ENCODE measurements at places on chromosomes 16 and 17. TPM values are rescaled to one million over a fixed set of nuclear protein-coding genes. Genes with fewer than 3 reads are reported as not detected.

FBXL19 gene
- total RNA-seq = 8.6 TPM

CD300LG gene
- not detected for total RNA-seq

TMIGD1 gene
- not detected for total RNA-seq

SERPINF2 gene
- 2.3 TPM for total RNA-seq

RNF43 gene
- 0.38 TPM for total RNA-seq

CCL3 gene
- not detected for total RNA-seq

CEP131 gene
- total RNA-seq = 11.0 TPM

B9D1 gene
- 42.4 TPM for total RNA-seq

CDH1 gene
- total RNA-seq = 3.9 TPM

SULT1A4 gene
- total RNA-seq = 24.2 TPM

TEX2 gene
- total RNA-seq = 15.2 TPM

KRTAP17-1 gene
- not detected for total RNA-seq

DHX8 gene
- 41.4 TPM for total RNA-seq

SEPTIN12 gene
- total RNA-seq = not detected

CCDC200 gene
- not detected for total RNA-seq

PRSS53 gene
- total RNA-seq = 1.1 TPM

SARM1 gene
- total RNA-seq = 4.8 TPM

PITPNM3 gene
- total RNA-seq = 3.0 TPM

ADGRG1 gene
- total RNA-seq = 249 TPM

FBXW10B gene
- 2.1 TPM for total RNA-seq

SYT17 gene
- 13.6 TPM for total RNA-seq

TBC1D3H gene
- total RNA-seq = not detected

LITAF gene
- total RNA-seq = 197 TPM

SEPTIN1 gene
- 1.9 TPM for total RNA-seq

PABPN1L gene
- total RNA-seq = not detected

ZNF597 gene
- total RNA-seq = 0.85 TPM

GRIN2C gene
- 0.27 TPM for total RNA-seq

KRT12 gene
- total RNA-seq = not detected

PAFAH1B1 gene
- 160 TPM for total RNA-seq

Measured in A549 treated with ZK216348 at 1 μM for 4 hours (cell line).